Activated CD4-positive, alpha-beta T cell treated with anti-CD3 and anti-CD28 coated beads, Interleukin-2, Interleukin-6, amounts not matched to agents 100 ng/mL and 50 ng/mL, durations not matched to agents 16 hours and 8 hours (primary cell): ENCODE measurements at places on chromosomes 7 and 10.

DNA sequence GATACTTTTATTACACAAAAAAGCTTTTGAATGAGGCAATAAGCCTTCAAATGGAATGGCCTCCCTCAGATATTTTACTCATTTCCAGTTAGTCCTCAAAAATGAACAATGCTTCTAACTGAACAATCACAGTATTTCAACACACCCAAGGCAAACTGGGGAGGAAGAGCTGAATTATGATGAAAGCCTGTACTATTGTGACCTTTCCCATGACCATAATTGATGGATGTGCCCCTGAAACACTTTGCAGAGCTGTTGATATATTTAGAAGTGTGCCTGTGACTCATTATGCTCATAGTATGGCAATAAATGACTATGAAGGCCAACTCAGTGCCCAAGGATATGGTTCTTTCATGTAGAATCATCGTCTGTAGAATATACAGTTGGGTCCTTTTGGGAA is 248.1 kb downstream of the AHR start:
- no peak for DNase-seq

DNA sequence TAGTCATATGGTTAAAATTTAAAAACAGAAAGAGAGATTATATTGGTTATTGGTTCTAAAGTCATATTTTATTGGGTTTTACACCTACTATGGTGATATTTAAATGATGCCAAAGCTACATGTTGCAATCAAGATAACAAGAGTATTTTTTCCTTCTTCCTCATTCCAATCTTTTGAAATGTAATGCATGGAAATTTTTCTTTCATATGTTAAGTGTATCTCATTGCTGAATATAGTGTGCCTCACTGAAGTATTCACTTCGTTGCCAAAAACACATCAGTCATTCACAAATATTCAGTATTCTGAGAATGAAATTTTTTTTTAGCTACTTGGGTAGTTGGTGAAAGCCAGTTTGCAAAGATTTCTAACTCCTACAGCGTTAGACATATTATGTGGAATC is 19.5 kb downstream of the HDAC9 start:
- no peak for DNase-seq

GRCh38 chr10:12909836-12910185 is 91.7 kb downstream of the CCDC3 start:
- DNase-seq = no peak

DNA sequence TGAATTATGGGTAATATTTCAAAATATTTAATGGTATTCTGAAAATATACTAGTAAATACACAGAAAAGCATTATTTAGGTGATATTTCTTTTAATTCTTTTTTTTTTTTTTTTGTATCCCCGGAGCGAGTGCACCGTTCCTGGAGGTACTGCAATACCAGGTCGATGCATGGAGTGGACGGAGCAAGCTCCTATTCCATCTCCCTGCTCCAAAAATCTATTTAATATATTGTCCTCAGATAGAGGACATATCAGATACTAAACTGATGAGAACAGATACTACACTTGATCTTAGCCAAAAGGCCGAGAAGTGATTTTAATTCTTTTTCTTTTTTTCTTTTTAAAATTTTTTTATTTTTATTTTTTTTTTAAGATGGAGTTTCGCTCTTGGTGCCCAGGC is 10.8 kb downstream of the BTRC start:
- DNase-seq = no peak

DNA sequence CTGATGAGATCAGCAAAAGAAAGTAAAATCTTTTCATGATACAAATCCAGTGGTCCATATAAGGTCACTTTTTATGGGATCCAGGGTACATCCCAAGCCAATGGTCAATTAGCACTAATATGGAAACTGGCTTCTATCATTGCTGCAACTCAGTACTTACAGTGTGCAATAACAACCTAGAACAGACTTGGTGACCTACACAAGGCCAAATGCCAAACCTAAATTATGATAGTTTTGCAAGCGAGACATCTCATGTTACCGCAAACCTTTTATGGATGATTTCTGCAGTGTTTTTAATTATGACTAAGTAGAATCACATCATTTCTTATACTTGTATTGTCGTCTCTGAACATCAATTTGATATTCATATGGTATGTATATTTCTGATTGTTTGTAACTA is 583.5 kb upstream of the SEMA3D start:
- no peak for DNase-seq

GRCh38 chr10:3671386-3671955 is 113.5 kb downstream of the KLF6 start:
- no peak for DNase-seq

- no peak for DNase-seq
Observed at GRCh38 chr7:48363174-48363573, 191.9 kb downstream of the ABCA13 start.

DNA sequence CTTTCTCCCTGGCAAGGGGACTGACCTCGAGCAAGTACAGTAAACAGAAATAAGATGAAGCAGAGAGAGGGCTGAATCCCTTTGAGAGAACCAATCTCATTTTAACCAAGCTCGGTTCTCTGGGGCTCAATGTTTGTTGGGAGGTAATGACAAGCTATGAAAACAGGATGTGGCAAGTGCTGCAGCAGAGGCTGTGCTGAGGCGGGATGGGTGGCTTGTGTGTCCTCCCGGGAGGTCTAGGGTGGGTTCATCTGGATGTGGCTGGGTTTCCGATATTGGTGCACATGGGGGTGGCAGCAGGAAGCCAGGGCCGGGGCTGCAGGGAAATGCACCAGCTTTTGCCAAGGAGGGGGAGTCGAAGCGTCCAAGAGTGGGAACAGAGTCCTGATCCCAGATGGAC is 84.5 kb downstream of the AOAH start:
- DNase-seq = peak; percentile 67

DNA sequence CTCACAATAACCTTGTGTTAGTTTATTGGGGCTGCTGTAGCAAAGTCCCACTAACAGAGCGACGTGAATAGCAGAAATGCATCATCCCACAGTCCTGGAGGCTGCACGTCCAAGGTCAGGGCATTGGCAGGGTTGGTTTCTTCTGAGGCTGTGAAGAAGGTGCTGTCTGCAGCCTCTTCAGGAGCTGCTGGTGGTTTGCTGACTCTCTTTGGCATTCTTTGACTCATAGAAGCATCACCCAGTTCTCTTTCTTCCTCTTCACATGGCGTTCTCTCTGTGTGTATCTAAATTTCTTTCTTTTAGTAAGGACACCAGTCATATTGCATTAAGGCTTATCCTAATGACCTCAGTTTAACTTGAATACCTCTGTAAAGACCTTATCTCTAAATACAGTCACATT is 428.4 kb upstream of the KLF6 start:
- no peak for DNase-seq

DNA sequence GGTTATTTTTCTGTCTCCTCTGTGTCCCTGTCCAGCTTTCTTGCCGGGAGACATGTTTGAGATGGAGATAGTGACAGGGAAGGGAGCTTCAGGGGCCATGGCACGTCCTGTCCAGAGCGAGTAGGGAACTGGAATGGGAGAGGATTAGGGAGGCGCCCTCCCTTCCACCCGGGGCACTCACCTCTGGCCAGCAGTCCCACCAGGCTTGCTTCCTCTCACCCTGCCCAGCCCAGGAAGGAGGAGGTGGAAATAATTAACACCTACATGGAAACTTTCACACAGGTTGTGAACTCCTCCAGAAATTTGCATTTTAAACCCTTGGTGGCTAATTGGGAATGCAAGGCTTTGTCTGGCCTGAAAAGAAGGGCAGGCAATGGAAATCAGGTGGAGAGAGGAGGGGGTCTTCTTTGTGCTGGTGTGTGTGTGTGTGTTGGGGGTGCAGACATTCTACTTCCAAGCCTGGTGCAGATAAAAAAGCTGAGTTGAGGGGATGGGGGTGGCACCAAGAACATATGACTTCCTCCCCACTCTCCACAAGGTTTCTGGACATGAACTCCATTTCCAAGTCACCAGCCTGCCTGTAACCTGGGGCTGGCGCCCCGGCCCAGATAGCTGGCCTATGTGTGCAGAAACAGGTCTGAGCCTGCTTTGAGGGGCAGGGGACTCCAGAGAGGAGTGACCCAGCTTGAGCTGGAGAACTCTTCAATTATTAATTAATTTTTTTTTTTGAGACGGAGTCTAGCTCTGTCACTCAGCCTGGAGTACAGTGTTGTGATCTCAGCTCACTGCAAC is 199.4 kb downstream of the CYP26A1 start:
- no peak for DNase-seq

DNA sequence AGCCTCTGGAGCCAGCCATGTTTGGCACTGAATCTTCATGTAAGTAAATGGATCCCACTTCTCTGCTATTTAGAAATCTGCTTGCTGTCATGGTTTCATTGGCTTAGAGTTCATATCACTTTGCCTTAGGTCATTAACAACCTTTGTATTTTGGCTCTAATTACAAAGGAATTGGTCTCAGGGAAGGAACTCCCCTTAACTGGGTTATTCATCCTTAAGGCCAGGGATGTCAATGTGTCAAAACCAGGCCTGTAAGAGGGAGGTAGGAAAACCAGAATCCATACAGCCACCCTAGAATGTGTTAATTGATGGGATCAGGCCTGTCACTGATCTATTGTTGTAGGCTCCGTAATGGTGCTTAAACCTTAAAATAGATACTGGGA is 67.3 kb downstream of the ST7 start:
- no peak for DNase-seq

GRCh38 chr7:45060295-45060694 is 28.5 kb downstream of the NACAD start:
- no peak for DNase-seq
